Fibroblast of skin of right quadriceps (primary cell): ENCODE measurements at places on chromosomes 6 and 20.
A peak's percentile ranks its signal among the peaks of the same experiment; 100 is the strongest.

DNA sequence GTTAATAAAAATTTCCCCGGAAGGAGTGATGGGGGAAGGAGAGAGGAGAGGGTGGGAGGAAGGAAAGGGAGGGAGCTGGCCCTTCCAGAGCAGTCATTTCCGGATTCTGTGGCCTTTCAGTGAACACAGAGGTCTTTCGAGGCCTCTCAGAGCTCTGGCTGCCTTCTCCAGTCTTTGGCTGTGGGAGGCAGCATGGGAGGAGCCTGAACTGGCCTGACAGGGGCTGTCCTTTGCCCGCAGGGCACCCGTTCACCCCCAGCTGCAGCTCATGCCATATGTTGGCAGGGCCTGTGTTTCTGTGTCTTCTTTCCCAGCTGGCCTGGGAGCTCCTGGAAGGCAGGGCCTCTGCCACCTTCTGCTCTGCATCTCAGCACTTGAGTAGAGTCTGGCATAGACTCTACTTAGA, 95.5 kb downstream of the PPP1R14C start:
- DNase-seq = no peak

DNA sequence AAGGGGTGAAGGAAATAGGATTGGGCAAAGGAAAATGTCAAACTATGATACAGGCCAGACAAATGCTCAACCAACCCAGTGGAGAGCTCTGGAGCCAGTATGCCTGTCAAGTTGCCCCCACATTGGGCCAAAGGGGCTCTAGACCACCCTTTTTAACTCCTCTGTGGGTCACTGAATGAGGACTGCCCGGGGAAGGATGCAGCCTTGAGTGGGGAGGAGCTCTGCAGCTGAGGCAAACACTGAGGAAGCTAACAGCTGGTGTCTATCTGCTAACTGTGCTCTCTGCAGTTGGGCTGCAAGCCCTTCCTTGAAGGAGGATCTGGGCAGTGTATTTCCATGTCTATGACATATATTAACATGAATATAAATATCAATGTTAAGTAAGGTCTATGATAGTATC, 98.4 kb upstream of the PRSS16 start:
- DNase-seq = no peak

- DNase-seq = no peak
These were observed 134.0 kb upstream of the DTNBP1 start for GRCh38 chr6:15796844-15797243.

GRCh38 chr6:22473991-22474682, 95.2 kb upstream of the HDGFL1 start:
- no peak for DNase-seq

- no peak for DNase-seq
These were observed 16.3 kb downstream of the AFDN start for GRCh38 chr6:167843023-167843422.

GRCh38 chr6:110422444-110422822, 7.1 kb upstream of the DDO start:
- DNase-seq = peak; percentile 50

GRCh38 chr6:110419028-110419739, 3.8 kb upstream of the DDO start:
- no peak for DNase-seq

- no peak for DNase-seq
These were observed 360.8 kb upstream of the ARID1B start for GRCh38 chr6:156416391-156416790.

DNA sequence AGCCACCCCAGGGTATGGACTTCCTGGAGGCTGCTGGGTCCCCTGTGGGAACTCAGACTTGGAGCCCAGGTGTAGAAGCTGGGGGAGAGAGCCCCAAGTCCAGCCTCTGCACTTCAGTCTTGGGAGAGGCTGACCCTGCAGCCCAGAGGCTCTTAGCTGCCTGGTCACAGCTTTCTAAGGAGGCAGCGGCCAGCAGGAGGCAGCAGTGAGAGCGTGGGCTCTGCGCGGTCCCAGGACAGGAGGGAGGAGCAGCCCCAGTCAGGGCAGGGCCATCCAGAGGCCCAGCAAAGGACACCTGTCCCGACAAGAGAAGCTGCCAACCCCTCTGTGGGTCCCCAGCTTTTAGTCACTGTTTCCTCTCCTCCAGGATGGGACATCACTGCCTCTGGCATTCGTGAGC, 9.4 kb downstream of the TREML2 start:
- DNase-seq = no peak

DNA sequence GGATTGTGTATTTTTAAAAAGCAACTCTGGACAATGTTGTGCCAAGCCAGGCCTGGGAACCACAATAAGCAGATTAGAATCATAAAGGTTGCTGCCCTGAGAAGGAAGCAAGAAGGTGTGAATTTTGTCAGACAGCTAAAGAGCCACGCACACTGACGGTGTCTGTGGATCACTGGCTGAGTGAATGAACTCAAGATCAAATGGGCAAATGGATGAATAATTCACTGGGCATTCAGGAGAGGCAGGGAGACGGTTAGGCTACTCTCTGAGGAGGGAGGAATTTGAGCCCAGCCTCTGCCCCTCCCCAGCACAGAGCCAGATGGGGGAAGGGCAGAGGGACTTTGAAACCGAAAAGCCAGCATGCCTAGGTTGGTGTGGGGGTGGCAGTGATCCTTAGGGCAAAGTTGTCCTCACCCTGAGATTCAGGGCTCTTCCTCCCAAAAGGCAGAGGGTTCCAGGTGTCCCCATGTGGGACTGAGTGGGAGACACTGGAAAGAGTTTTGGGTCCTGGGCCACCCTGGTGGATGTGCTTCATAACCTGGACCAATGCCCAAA, 19.5 kb upstream of the SLC22A7 start:
- DNase-seq = peak; percentile 68

- no peak for DNase-seq
These were observed 39.3 kb downstream of the ARID1B start for GRCh38 chr6:156816505-156816904.

- no peak for DNase-seq
These were observed 397.5 kb downstream of the HDGFL1 start for GRCh38 chr6:22966691-22967422.

- DNase-seq = peak; percentile 80
These were observed 31.1 kb upstream of the CST7 start for GRCh38 chr20:24917797-24918578.

- DNase-seq = no peak
These were observed 433.8 kb upstream of the NRSN1 start for GRCh38 chr6:23692184-23692583.

- DNase-seq = peak; percentile 32
These were observed 174.1 kb downstream of the BMP7 start for GRCh38 chr20:57092112-57092899.

DNA sequence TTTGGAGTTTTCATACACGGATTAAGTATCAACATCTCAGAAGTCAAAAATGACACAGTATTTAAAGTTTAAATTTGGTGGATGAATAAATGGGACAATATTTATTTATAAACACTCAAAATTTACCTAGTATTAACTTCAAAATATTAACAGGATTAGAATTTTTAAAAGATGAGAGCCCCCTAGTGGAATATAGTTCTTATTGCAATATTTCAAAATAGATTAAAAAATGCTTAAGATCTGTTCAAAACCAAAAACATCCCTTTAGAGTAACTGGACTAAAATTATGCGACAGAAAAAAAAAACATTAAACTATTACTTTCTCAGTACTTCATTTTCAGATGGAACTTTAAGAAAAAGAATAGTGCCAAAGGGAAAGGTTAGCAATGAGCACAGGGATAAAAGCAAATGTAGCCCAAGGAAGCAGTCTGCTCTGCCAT, 56.6 kb downstream of the SNX14 start:
- peak; percentile 7 for DNase-seq

DNA sequence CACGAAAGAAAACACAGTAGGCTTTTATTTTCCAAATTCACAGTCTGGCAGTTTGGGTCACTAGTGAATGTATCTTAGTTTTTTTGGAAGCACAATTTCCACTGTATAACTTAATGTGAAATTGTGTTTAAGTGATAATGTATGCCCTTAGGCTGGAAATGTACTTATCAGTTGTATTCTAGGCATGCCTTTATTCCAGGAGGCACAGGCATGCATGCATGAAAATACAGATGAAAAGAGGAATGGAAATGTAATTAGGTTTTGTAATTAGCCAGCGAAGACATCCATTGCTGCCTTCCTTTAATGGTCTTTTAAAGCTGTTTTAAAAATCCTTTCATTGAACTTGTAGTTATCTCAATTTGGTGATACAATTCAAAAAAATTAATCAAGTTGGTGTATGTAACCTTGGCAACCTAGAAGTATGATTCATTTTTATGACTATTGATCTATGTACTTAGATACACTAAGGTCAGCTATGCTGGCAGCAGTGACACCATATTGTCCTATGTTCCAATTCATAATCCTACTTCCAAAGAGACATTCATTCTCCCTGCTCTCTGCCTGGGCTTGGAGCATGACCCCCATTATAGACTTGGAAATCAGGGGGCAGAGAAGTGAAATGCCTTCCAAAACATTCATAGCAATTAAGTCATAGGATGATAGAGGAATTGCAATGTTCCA, 73.1 kb downstream of the SNAP25 start:
- DNase-seq = no peak

DNA sequence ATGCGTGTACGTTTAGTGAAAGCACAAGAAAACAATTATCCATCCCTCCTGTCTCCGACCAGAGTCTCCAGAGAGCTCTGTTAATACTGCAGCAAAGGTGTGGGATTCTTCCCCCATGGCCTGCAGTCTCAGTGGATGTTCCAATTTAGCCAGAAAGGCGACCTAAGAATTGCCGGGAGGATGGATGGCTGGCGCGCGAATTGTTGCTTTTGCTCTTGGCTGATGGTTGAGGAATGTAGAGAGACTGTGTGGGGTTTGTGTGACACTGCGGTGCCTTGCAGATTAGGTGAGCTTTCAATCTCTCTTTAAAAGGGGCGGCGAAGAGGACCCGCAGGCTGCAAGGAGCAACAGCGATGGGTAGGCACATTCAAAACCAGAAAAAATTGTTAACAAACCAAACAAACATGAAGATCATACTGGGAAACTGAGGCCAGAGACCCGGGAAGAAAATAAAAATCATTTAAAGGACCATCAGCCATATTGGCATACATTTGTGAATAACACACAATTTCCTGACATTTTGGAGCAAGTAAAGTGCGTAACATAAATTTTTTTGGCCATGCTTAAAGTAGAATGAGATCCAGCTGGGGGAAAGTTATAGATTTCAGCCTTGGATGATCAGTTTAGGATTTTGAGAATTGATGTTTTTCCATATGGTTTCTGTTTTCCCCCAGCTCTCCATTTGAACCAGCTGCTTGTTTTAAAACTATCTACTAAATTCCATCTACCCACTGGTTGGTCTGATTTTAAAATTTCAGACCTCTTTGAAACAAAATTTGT, 46.3 kb downstream of the GNAS start:
- DNase-seq = no peak

DNA sequence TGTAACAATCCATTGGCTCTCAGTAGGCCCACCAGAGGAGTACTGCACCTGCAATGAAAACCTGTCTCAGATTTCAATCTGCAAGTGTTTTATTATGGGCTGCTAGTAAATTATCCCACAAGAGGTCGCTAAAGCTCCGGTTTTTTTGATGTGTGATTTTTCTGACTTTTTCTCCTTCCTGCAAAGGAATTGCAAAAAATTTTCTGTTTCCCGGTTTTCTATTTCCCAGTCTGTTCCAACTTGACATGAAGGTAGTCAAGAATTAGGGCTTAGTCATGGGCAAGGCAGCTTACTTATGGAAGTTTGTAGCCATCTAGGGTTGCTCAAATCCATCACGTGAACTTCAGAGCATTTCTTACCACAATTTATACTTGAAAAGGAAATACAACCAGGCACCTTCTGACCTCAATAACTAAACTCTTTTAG, 38.5 kb upstream of the AHI1 start:
- peak; percentile 93 for DNase-seq

DNA sequence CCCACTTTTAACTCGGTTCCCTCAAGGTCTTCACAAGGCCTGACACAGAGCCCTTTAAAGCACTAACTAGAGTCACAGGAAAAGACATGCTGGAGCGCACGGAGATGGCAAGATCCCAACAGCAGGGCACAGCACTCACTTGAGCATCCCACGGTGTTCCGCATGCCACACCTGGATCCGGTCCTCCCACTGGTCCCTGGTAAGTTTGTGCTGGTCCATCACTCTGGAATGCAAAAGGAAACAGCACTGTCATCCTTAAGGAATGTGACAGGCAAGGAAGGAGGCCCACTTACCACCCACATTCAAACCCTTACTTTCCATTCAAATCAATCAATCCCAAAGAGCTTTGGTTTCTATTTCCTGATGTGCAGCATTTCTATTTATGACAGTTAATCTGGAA, 34.7 kb downstream of the EZR start:
- peak; percentile 46 for DNase-seq

GRCh38 chr20:42549496-42549895, 640.2 kb downstream of the PTPRT start:
- no peak for DNase-seq

DNA sequence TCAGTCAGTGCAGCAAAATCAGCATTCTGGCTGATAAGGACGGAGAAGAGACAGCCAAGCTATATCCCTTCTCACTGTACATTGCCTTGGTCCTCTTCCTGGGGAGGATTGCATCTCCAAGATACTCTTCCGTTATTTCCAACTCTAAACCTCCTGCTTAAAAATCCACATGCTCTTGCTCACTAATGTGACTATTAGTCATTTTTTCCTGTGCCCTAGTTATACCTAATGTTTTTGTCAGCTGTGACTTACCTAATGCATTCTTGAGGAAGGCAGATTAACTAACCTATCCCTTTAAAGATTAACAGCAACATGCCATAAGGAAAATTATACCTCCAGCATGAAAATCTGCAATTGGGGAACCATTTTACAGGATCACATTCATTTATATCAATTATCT, 317.6 kb downstream of the BTBD9 start:
- DNase-seq = no peak

- DNase-seq = no peak
These were observed 5.0 kb upstream of the KPNA5 start for GRCh38 chr6:116676021-116676420.

DNA sequence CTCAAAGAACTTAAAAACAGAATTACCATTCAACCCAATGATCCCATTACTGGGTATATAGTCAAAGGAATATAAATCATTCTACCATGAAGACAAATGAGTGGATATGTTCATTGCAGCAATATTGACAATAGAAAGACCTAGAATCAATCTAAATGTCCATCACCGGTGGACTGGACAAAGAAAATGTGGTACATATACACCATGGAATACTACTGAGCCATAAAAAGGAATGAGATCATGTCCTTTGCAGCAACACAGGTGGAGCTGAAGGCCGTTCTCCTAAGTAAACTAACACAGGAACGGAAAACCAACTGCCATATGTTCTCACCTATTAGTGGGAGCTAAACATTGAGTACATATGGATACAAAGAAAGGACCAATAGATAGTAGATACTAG, 576.7 kb upstream of the CITED2 start:
- no peak for DNase-seq

DNA sequence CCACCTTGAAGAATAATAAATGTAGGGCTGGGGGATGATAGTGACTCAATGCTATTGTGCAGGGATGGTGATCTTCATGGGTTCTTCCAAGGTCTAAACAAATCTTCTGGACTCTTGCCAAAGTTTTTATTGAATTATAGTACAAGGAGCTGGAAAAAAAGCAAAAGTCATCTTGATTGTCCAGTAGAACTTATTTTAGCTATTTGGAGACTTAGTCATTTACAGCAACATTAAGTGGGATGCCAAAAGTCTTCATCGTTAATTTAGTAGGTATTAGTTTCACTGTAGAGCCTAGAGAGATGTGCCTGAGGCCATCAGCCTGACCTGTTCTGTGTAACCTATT, 212.9 kb upstream of the TBX18 start:
- DNase-seq = no peak
